ENCODE measurements at places on chromosomes 12 and 14.

DNA sequence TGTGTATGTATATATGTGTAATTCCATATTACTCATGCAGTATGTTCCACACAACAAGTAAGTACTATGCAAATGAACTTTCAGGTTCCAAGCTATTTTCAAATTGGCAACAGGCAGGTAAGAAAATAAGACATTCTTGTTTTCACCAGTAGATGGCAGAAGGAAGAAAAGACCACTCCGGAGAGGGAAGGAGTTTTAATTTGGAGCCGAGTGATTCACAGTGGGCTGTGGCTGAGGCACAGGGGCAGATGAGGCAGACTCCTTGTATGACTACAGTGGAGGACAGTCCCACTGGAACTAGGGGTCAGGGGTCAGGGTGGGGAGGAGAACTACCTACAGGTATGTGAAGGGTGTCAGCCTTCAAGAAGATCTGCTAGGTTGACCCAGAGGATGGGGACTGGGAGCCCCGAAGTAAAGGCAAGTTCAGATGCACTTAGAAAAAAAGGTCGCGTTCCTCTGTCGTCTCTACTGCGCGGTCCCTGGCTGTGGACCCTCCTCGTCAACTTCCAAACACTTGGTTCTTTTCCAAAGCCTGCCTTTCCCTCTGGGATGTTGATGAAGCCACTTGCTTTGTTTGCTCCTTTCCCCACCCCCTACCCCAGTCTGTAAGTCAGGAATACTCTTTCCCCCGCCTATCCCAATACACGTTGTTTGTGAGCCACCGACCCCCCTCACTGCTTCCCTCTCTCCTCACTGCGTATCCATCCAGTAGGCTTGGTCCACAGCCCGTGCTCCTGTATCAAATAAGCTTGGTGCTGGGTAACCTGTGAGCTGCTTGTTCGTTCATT is 24.1 kb downstream of the DDX47 start:
- DNase-seq: no peak
- H3K36me3 ChIP-seq: peaks cover 10% of the 10 kb centered on the region
- H3K27ac ChIP-seq: no peak overlapping the region
- peaks cover 14% of the 10 kb centered on the region for H3K4me1 ChIP-seq

DNA sequence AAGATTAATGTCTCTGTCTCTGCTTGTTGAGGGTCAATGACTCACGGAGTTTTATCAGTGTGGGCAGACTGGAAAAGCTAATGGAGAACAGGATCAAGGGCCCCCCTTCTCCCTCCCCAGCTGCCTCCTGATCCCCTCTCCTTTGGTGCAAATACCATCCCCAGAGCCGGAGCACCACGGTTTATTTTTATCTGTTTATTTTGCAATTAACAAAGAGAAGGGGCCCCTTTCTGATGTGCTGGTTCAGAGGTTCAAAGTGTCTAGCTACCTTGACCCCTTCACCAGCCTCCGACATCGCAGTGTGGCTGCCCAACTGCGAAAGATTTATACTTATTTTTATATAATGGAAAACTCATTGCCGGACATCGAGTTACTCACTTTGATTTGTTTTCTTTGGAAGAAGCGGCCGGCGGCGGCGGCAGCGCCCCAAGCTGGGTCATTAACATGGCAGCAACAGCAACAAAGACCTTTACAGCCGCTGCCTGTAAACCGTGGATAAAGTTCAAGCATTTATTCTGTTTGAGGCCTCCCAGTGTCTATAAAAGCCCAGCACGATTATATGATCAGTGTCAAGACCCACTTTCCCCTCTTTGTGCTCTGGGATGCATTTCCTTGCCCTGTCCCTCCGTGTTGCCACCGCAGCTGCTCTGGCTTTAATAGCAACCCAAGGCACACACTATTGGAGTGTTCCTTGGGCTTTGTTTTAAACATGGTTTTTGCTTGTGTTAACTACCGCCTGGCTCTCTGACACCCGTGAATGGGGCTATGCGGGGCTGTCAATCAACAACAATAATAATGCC is 47.4 kb upstream of the PARP11 start:
- H3K27me3 ChIP-seq: no peaks in the 10 kb centered on the region
- H3K4me3 ChIP-seq: no peak overlapping the region
- H3K4me1 ChIP-seq: peaks cover 18% of the 10 kb centered on the region
- H3K36me3 ChIP-seq: peaks cover 2% of the 10 kb centered on the region

DNA sequence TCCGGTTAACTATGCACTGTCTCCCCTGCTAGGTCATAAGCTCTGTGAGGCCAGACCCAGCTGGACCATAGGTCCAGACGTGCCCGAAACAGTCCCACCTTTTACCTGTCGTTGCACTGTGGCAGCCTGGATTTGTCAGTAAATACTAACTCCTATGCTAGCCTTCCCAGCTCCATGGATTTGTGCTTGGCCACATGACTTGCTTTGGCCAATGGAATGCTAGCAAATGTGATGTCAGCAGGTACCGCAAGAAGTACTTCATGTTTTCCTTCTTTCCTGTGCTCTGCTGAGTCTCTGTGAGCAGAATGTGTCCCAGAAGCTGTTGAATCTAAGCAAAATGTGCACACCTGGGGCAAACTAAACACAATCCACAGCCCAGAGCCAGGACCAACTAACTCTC is 157.2 kb downstream of the ANO2 start:
- H3K27me3 ChIP-seq: peaks cover 39% of the 10 kb centered on the region
- H3K4me3 ChIP-seq: no peak overlapping the region
- no peak overlapping the region for H3K27ac ChIP-seq
- DNase-seq: no peak
- peaks cover 4% of the 10 kb centered on the region for H3K36me3 ChIP-seq

DNA sequence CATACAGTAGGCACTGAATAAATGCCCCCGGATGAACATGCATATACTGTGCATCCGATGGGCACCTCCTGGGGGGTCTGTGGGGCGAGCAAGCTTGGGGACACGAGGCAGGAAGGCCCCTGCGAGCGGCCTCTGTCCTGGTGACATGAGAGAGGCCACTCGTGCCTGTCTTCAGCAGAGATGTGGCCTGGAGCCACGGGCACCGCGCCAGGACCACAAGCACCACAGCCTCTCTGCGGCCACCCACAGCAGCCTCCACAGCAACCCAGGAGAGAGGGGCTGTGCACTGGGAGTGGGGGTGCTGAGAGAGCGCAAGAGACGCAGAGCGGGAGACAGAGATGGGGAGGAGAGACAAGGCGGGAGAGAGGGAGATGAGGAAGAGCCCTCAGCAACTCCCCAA is 118.5 kb downstream of the RFLNA start:
- H3K4me1 ChIP-seq: peaks cover 4% of the 10 kb centered on the region
- DNase-seq: no peak
- peak overlapping the region; percentile 53 for H3K27ac ChIP-seq
- H3K36me3 ChIP-seq: peaks cover 3% of the 10 kb centered on the region

DNA sequence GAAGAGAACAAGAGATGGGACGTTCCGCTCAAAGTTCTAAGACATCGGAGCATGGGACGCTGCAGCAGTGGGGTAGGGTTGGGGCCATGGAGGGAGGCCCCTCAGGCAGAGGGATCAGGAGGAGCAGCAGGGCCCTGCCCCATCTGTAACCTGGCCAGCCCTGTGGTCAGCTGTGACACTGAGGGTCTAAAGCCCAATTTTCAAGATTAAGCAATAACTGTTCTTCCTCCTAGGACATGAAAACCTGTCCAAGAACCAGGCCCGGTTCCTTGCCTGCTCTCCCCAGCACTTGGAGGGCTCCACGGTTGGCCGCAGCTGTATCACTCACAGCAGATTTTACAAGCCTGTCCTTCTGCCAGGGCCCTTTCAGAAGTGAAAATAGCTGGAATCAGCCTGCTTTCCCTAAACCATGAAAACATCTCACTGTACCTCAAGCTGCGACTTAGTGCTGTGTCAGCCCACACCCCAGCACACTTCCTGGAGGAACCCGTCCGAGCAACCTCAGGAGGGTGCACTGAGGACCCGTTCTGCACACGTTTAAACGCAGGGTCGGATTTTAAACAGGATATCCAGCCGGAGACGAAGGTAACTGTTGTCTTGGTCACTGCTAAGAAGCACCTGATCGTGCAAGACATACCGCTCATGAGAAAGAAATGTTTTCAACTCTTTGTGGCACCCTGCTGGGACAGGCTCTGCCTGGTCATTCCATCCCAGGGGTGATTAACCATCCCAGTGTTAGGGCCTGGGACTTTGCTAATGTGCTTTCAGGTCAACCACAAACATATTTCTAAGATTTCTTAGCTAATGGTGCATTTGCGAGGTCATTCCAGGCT is 201.9 kb upstream of the DIO3 start:
- H3K27me3 ChIP-seq: peaks cover 33% of the 10 kb centered on the region
- no peak overlapping the region for H3K4me3 ChIP-seq
- H3K27ac ChIP-seq: no peak overlapping the region
- no peak for DNase-seq
- H3K4me1 ChIP-seq: peaks cover 12% of the 10 kb centered on the region

- H3K27me3 ChIP-seq: peaks cover 18% of the 10 kb centered on the region
- peaks cover 2% of the 10 kb centered on the region for H3K36me3 ChIP-seq
Measured at GRCh38 chr14:54590481-54590880, 23.6 kb downstream of the SAMD4A start.

GRCh38 chr14:84579292-84579691 is 950.7 kb upstream of the FLRT2 start:
- H3K27me3 ChIP-seq: no peaks in the 10 kb centered on the region
- no peaks in the 10 kb centered on the region for H3K4me1 ChIP-seq
- no peak overlapping the region for H3K4me3 ChIP-seq
- H3K36me3 ChIP-seq: no peaks in the 10 kb centered on the region

DNA sequence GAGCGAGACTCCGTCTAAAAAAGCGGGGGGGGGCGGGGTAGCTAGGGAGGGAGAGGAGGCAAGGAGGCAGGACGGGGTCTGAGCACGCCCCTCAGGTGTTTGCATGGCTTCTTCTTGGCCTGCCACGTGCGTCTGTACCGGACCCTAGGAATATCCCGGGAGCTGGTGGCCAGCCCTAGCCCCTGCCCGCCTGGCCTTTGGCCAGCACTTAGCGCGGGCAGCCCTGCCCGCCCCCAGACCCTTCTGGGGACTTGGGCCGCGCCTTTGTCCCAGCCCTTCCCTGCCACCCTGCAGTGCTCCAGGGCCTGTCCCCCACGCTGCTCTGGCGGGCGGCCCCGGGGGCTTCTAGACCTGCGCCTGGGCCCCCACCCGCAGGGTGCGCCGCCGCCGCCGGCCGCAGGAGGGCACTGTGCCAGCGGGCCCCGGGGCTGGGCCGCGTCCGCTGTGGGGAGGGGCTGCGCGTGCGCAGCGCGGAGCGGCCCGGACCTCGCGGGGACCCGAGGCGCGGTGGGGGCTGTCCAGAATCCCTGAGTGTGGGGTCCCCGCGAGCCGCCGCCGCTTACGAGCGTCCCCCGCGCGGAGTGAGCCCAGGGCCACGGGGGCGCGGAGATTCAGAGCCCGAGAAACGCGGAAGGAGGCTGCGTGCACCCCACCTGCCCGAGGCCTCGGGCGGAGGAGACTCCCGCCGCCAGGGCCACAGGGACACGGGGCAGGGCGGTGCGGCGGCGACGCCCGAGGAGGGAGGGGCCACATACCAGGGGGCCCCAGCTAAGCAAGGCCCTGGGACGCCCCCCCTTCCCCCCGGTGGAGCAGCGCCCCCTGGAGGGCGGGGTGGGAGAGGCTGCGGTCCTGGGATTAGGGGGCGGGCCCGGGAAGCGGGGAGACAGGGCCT is 21.0 kb downstream of the SLC25A29 start:
- H3K36me3 ChIP-seq: no peaks in the 10 kb centered on the region
- peaks cover 9% of the 10 kb centered on the region for H3K4me1 ChIP-seq
- H3K27ac ChIP-seq: peak overlapping the region; percentile 65

- H3K36me3 ChIP-seq: peaks cover 3% of the 10 kb centered on the region
- peaks cover 14% of the 10 kb centered on the region for H3K27me3 ChIP-seq
- no peak overlapping the region for H3K4me3 ChIP-seq
- no peak overlapping the region for H3K27ac ChIP-seq
Measured at GRCh38 chr12:122651520-122652224, 51.5 kb downstream of the HCAR2 start.

DNA sequence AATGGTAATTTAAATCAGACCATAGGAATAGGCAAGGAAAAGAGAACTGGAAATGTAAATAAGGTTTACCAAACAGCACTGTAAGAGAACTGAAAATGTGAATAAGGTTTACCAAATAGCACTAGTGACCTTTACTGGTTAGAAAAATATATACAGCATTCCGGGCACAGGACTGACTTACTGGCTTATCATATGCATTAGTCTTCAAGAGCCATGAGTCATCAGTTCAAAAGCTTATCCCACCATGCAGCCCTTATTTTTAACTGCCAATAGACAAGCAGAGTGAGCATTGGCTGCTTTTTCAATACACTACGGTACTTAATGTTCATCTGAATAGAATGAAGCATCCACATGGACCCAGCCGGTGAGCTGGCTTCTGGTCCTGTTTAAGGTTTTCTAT is 13.0 kb upstream of the NELL2 start:
- H3K27ac ChIP-seq: no peak overlapping the region
- H3K27me3 ChIP-seq: peaks cover 4% of the 10 kb centered on the region
- no peaks in the 10 kb centered on the region for H3K36me3 ChIP-seq
- no peak for DNase-seq
- no peaks in the 10 kb centered on the region for H3K4me1 ChIP-seq
- no peak overlapping the region for H3K4me3 ChIP-seq

DNA sequence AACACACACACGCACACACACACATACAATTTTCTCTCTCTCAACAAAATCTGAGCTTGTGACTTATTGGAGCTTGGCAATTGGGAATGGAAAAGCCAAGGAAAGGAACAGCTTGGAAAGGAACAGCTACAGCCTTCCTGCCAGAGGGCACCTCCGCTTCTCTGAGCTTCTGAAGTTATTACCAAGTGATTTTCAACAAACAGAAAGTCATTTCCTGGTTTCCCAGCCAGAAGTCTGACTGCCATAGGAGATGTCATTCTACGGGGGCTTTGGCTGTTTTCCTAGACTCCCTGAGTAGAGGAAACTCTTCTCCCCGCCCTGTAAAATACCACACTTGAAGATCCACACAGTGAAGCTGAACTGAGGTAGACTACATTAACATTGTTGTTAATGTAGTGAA is 198.3 kb downstream of the CFAP54 start:
- H3K4me1 ChIP-seq: no peaks in the 10 kb centered on the region
- DNase-seq: no peak
- H3K27me3 ChIP-seq: peaks cover 21% of the 10 kb centered on the region
- no peak overlapping the region for H3K4me3 ChIP-seq

DNA sequence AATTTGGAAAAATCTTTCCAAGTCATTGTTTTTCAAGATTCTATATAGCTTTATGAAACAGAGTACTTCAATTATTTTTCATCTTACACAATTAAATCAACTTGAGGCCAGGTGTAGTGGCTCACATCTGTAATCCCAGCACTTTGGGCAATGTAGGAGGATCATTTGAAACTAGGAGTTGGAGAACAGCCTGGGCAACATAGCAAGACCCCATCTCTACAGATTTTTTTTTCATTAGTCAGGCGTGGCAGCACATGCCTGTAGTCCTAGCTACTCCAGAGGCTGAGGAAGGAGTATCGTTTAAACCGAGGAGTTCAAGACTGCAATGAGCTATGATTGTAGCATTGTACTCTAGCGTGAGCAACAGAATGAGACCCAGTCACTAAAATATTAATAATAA is 72.9 kb downstream of the BMP4 start:
- no peaks in the 10 kb centered on the region for H3K4me1 ChIP-seq
- no peak overlapping the region for H3K4me3 ChIP-seq
- H3K36me3 ChIP-seq: no peaks in the 10 kb centered on the region
- H3K27me3 ChIP-seq: no peaks in the 10 kb centered on the region
- no peak overlapping the region for H3K27ac ChIP-seq
- DNase-seq: no peak

Data from T-helper 17 cell (primary cell).